ENCODE measurements at places on chromosomes 2 and 18.

DNA sequence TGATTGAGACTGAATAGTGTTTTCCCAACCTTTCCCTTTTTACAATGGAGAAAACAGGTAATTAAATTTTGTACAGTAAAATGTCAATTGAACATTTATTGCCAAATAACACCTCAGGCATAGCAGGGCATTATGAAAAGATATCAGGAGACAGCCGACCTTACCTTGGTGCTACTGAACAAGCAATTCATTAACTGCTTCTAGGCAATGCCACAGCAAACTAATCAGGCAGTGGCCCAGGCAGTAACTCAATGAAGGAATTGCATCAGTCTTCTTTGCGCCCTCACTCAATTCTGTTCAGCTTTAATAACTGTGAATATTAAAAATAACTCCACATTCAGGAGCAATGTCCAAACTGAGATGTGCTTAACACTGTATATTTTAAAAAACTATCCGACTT lies 6.1 kb downstream of the PLCL1 start:
- DNase-seq, result no peak

- no peak for DNase-seq
These were observed 54.2 kb upstream of the PAX3 start for GRCh38 chr2:222352981-222353380.

GRCh38 chr2:12469141-12469561 lies 247.6 kb upstream of the TRIB2 start:
- DNase-seq, result no peak

DNA sequence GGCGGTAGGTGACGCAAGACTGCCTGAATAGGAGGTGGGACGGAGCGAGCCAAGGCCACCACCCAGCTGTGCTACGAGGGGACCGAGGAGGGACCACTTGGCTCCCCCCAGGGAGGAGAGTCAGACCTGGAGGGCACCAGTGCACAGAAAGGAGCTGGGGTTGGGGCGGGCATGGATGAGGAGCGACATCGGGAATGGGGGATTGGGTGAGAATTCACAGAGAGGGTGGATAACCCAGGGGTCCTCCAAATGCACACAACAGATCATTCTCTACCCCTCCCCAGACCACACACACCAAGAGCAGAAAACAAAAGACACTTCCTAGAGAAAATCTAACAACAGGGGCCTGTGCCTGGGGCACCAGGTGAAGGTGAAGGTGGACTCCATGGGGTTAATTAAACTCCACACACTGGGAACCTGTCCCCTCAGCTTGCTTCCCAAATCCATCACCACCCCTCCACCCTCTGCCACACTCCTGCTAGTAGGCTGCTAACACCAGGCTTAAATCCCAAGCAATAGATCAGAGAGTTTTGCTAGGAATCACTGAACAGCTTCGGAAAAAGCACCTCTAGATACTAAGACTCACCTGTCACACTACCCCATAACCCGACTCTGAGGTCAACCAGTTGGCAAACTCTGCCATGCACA lies 274.6 kb downstream of the EIPR1 start:
- no peak for DNase-seq
